ENCODE measurements at places on chromosomes 2 and 18. TPM values are rescaled to one million over a fixed set of nuclear protein-coding genes. Genes with fewer than 3 reads are reported as not detected.

DNA sequence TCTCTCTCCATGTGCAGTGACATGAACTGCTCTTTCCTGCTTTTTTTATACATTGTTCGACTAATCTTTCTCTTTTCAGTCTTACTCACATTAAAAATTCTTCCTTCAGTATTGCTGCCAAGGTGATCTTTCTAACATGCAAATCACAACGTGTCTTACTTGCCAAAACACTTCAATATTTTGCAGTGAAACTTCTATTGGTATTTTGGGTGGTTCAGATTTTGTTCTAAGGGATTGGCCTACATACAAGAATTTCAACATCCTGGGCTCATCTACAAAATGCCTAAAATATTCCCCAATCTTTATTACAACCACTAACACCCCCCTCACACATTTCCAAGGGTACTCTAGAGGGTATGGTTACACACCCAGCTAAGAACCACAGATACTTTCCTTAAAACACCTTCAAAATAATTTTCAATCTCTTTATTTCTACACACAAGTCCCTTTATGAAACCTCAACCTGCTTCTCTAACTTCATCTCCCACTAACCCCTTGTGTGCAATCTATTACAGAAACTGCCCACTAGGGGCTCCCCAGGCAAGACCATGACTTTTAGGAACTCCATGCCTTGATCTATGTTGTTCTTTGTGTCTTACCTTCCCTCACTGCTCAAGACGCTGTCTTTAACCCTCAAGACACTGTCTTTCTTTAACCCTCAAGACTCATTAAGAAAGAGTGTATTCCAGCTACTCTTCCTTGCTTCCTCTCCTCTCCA is 50.9 kb downstream of the COL3A1 start:
- H3K27ac ChIP-seq, result no peak overlapping the region
- no peak overlapping the region for H3K4me3 ChIP-seq
- no peaks in the 10 kb centered on the region for H3K4me1 ChIP-seq
- no peaks in the 10 kb centered on the region for H3K27me3 ChIP-seq
- H3K36me3 ChIP-seq, result no peaks in the 10 kb centered on the region

DNA sequence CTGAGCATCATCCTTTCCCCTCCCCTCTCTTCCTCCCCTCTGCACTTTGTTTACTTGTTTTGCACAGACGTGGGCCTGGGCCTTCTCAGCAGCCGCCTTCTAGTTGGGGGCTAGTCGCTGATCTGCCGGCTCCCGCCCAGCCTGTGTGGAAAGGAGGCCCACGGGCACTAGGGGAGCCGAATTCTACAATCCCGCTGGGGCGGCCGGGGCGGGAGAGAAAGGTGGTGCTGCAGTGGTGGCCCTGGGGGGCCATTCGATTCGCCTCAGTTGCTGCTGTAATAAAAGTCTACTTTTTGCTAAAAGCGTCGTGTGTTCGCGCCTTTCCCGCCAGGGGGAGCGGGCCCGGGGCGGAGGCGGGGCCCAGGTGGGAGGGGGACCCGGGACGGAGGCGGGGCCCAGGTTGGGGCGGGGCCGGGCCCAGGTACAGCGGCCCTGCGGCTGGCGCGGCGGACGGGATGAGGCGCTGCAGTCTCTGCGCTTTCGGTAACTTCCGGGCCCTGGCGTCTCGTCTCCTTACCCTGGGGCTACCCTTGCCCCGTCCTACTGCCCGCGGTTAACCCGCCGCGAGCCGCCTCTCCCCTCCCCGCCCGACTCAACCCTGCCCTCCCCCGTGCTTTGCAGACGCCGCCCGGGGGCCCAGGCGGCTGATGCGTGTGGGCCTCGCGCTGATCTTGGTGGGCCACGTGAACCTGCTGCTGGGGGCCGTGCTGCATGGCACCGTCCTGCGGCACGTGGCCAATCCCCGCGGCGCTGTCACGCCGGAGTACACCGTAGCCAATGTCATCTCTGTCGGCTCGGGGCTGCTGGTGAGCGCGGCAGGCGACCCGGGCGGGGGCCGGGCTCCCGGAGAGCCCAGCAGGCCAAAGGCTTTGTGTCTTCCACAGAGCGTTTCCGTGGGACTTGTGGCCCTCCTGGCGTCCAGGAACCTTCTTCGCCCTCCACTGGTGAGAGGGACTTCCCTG is at the start of gene KRTCAP3:
Gene KRTCAP3, plus strand, starts transcription at position 424 of the 962 bp plus-strand sequence. Its CDS starts 32 bp downstream, at position 456.
- peak; percentile 94 for DNase-seq
- H3K36me3 ChIP-seq, result peaks cover 38% of the 10 kb centered on the region
- peak within 1 kb of the TSS; percentile 62 for H3K4me3 ChIP-seq
- H3K27me3 ChIP-seq, result no peaks in the 10 kb centered on the region

- no peak for DNase-seq
- peaks cover 6% of the 10 kb centered on the region for H3K4me1 ChIP-seq
- H3K27me3 ChIP-seq, result no peaks in the 10 kb centered on the region
- no peaks in the 10 kb centered on the region for H3K36me3 ChIP-seq
These were observed 59.3 kb downstream of the ETAA1 start for GRCh38 chr2:67456428-67456827.

- H3K27me3 ChIP-seq, result no peaks in the 10 kb centered on the region
- H3K4me3 ChIP-seq, result no peak overlapping the region
- no peaks in the 10 kb centered on the region for H3K4me1 ChIP-seq
- DNase-seq, result no peak
- H3K27ac ChIP-seq, result no peak overlapping the region
These were observed 34.9 kb downstream of the LRPPRC start for GRCh38 chr2:43960921-43961320.

DNA sequence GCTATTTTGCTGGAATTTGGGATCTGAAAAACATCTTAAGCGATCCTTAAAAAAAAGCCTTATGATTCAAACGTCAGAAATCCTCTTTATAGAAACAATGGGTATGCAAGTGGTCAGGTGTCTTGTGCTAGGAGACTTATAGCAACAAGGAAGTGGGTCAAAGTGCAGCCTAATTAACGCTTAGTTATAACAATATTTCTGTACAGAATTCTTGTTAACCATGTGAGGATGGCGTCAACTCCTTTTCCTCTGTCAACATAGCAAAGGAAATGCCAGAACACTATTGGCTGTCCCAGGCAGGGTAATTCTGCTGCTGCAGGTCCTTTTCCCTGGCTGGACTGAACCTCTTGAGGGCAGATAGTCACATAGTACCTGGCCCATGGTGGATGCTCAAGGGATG is 189.4 kb downstream of the MSH2 start:
- no peaks in the 10 kb centered on the region for H3K36me3 ChIP-seq
- no peak overlapping the region for H3K27ac ChIP-seq
- no peaks in the 10 kb centered on the region for H3K27me3 ChIP-seq
- no peak overlapping the region for H3K4me3 ChIP-seq
- no peak for DNase-seq

DNA sequence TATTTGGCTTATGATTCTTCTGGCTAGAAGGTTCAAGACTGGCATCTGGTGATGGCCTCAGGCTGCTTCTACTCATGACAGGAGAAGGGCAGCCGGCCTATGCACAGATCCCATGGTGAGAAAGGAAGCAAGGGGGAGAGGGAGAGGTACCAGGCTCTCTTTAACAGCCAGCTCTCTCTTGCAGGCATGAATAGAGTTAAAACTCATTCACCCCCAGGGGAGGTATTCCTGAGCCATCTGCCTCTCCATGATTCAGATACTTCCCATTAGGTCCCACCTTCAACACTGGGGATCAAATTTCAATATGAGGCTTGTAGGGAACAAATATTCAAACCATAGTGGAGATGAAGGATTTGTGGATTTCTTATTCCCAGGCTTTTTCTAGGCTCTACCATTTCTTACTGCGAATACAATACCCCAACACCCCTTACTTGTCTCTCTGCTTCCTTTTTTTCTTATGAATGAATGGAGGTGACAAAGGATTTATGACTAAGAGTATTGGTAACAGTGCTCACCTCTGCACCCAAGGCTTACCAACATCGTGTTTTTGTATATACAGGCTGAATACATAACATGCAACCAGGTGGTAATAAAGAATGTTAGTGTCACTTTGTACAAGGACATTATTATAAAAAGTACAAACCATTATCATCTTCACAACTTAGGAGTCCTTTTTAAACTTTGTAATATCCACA is 454.6 kb upstream of the TRIB2 start:
- H3K4me3 ChIP-seq, result no peak overlapping the region
- H3K27ac ChIP-seq, result peak overlapping the region; percentile 9
- H3K36me3 ChIP-seq, result no peaks in the 10 kb centered on the region

DNA sequence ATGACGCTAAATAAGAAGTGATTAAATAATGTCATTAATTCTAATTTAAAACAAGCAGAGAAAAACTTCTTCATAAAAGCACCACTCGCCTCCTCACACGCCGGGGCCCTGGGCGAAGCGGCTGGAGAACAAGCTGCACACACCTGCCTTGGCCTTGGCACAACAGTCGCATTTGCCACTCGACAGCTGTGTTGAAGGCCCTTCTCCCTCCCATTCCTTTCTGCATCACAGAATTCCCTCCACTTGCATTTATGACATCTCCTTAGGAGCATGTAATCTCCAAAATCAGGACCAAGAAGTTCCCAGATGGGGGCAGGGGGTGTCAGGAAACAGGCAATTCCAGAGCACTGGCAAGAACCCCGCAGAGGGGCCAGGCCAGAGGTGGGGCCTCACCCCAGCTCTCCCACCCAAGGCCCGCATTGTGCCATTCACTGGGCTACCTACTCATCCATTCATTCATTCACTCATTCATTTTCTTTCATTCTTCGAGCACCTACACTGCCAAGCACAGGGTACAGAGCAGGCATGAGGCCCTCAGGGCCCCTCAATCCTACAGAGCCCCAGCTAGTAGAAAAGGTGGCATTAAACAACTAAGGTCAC is 6.4 kb downstream of the HDAC4 start:
- no peak overlapping the region for H3K4me3 ChIP-seq
- DNase-seq, result no peak
- no peaks in the 10 kb centered on the region for H3K4me1 ChIP-seq
- H3K27me3 ChIP-seq, result no peaks in the 10 kb centered on the region
- H3K27ac ChIP-seq, result no peak overlapping the region

Gene EN1
- total RNA-seq, result not detected
